ENCODE measurements at places on chromosomes 1 and 21.

- no peak for DNase-seq
Measured at GRCh38 chr1:224488806-224489499, 54.4 kb upstream of the WDR26 start.

- peak; percentile 48 for DNase-seq
Measured at GRCh38 chr1:151934048-151934493, 24.8 kb upstream of the THEM4 start.

DNA sequence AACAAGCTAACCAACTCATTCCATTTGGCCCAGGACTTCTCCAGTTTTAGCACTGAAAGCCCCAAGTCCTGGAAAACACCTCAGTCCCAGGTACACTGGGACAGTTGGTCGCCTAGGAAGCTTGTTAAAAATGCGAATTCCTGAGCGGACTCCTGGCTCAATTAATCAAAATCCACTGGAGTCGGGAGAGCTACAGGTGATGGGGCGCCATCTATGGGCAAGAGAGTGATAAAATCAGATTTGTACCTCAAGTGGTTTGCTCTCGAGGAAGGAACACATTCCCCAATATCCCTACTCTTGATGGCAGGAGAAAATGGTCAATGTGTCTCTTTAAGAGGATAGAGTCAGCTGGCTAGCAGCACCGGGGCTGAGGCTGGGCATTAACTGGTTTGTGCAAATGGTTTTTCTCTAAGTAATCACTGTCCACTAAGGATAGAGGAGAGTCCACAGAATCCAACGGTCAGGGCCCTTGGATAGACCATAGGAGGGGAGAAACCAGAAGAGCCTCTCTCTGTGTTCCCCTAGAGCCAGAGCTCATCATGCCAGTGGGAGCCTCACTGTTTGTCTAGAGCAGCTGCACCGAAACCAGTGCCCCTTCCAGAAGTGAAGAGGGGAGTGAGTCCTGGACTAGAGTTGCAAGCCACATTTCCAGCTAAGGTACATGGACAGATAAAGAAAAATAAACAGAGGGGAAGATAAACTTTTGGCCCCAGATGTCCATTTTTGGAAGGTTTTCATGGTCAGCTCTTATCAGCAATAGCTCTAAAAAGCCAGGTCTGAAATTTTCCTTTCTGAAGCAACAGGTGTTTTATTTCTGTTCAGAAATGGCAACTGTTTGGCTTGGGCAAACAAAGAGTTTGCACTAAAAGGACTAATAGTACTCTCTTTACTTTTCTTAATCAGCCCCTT lies 148.5 kb downstream of the TENT5C start:
- peak; percentile 52 for DNase-seq

- DNase-seq = no peak
Measured at GRCh38 chr1:116943438-116943837, 33.7 kb downstream of the PTGFRN start.

GRCh38 chr1:24385160-24385940 lies 28.2 kb downstream of the STPG1 start:
- DNase-seq = peak; percentile 49

DNA sequence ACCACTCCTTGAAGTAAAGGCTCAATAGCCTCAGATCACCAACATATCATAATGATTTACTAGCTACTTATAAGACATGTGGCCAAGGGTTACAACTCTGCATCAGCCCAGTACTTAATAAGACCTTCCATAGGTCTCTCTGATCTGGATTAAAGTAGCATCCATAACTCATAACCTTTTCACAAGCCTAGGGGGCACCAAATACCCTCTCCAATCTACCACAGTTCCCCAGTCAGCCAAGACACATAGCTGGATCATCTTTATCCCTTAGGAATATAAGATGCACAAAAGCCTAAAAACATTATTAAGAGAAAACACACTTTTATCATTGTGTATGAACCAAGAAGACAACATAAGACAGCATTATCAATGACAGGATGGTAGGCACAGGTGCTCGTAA lies 22.1 kb downstream of the SSX2IP start:
- DNase-seq = no peak

- no peak for DNase-seq
Measured at GRCh38 chr1:81174811-81175476, 625.8 kb upstream of the ADGRL2 start.

- DNase-seq = no peak
Measured at GRCh38 chr1:8303141-8303540, 14.8 kb upstream of the SLC45A1 start.

DNA sequence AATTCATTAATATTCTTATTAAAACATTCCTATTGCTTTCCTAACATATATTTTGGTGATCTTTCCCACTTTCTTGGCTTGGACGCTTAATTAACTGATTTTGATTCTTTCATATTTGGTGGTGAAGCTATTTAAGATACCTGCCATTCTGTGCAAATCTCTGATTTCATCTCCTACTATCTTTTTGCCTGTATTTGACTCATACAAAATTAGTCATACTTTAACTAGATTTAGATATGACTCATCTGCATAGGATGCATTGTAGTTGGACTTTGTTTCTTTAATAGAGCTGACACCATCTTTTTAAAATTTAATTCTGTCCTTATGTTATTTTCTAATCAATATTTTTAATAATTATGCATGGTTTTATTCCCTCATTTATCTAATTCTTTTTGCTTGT lies 93.8 kb upstream of the PLPPR4 start:
- DNase-seq = no peak

DNA sequence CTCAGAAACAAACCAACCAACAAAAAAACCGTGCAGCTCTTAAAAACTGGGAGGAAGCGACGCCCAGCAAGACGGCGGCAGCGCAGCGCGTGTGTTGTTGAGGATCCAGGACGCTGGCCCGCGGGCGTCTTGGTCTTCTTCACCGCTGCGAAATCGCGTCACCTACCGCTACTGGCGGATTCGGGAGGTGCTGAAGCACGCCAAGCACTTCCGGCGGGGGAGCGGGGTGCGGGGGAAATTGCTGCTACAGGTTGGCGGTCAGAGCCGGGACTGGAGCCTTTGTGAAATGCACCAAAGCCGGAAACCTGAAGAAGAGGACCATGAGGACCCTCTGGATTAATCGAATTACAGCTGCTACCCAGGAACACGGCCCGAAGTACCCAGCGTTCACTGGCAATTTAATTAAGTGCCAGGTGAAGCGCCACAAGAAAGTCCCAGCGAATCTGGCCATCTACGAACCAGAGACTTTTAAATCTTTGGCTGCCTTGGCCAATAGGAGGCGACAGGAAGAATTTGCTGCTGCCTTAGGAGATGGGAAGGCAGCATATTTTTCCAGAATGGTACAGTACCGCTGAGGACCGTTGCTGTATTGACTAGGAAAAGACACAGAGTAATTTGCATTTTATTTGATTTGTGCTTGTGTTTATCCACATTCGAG lies 11.9 kb upstream of the RIPPLY3 start:
- peak; percentile 60 for DNase-seq

GRCh38 chr1:181680332-181680731 lies 197.0 kb downstream of the CACNA1E start:
- DNase-seq = no peak

GRCh38 chr1:96843196-96843595 lies 121.6 kb downstream of the PTBP2 start:
- no peak for DNase-seq

- DNase-seq = no peak
Measured at GRCh38 chr1:109535481-109535880, 4.2 kb upstream of the GPR61 start.

- no peak for DNase-seq
Measured at GRCh38 chr1:66258404-66259105, 275.4 kb upstream of the SGIP1 start.

- no peak for DNase-seq
Measured at GRCh38 chr21:35965699-35966098, 94.6 kb downstream of the SETD4 start.

GRCh38 chr1:234079896-234080295 lies 175.4 kb downstream of the SLC35F3 start:
- DNase-seq = no peak

GRCh38 chr1:115927971-115928370 lies 48.3 kb upstream of the SLC22A15 start:
- DNase-seq = no peak

DNA sequence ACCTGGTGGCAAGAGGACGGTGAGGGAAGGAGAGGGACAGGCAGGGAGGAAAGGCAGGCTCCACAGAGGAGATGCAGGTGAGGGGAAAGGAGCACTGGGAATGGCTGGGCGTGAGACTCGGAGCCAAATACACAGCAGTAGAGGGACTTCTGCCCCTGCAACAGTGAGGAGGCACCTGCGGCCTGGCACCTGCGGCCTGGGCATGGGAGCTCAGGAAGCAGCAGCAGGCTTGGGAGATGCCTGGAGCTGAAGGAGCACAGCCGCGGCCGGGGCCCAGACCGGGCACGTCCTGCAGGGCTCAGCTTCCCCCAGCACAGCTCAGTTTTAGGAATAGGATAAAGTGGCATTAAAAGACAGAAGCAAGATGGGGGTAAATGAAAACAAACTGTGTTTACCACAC lies 20.9 kb upstream of the TSPEAR start:
- DNase-seq = no peak

DNA sequence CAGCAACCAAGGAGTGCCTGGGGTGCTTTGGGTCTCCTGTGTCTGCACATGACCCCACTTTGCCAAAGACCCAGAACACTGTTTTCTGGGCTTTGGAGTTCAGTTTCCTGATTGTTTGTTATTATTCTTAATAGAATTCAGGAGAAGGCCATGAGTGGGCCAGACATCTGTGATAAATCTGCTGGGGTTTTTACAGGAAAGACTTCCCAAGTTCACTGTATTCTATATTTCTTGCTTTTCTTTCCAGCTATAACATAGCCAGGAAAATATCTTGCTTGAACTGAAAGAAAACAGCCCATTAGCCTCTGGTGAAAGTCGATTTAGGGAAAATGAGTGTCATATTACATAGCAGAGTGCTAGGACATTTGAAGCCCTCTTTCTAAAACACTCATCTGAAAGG lies 345.1 kb upstream of the USP24 start:
- DNase-seq = no peak

DNA sequence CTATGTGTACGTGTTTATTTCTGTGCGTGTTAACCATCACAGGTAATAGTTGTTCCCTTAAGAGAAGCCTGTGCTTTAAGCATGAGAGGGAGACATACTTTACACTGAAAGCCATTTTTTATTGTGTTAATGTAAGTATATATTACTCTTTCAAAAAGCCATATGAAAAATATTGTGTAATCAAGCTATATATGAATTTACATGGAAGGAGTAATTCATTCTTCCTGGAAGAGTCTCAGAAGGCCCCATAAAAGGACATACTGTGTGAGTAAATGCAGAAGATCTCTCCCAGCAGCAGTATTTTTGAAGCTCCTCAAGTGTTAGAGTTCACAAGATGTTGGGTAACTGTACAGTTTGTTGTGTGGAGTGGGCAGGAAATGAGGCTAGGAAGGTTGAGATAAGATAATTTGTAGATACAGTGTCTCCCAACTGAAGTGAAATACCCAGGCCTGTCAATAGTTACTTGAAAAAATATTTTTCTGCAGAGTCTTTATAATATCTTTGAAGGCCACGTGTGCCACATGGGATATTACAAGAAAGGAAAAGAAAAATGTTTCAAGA lies 138.3 kb downstream of the PTGER3 start:
- no peak for DNase-seq

GRCh38 chr21:42250422-42251403 lies 31.8 kb downstream of the ABCG1 start:
- DNase-seq = no peak

- no peak for DNase-seq
Measured at GRCh38 chr1:84619383-84620102, 45.3 kb upstream of the CTBS start.

GRCh38 chr21:31371715-31372470 lies 27.8 kb upstream of the TIAM1 start:
- no peak for DNase-seq

DNA sequence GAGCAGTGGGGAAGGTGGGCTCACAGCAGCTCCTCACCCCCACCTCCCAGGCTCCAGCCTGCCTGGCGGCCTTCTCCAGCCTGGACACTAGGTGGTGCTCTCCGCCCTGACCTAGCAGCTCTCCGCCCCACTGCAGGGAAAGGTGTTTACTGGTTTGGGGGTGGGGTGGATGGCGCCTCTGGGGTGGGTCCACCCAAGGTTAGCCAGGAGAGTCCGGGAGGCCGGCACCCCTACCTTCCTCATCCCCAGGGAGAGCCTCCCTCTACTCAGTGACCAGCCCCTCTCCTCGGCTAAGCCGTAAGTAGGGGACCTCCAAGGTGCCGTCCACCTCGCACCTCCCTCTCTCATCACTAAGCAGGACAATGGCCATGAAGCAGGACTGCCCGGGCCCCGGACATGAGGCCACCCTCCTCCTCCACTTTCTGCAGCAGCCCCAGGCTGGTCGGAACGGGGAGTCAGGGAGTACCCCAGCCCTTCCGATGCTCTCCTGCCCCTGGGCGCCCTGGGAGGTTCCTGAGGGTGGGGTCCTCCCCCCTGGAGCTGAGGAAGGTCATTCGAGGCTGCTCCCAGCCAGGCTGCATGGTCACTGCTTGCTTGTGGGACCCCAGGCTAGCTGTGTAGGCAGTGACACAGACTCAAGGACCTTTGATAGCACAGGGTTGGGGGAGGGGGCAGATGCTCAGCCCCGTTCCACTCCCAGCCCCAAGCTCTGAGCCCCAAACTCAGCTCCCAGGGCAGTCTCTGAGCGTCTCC lies 101.4 kb upstream of the VAMP3 start:
- DNase-seq = peak; percentile 52

GRCh38 chr1:94926915-94927404 lies at the start of gene CNN3:
Gene CNN3, minus strand, starts transcription at chr1:94927110. Its CDS starts 216 bp downstream, at chr1:94926894.
- peak; percentile 46 for DNase-seq
